ENCODE measurements at places on chromosomes 2 and 18. TPM values are rescaled to one million over a fixed set of nuclear protein-coding genes. Genes with fewer than 3 reads are reported as not detected.

The HOXD12 gene
- polyA plus RNA-seq, result not detected

The LRATD1 gene
- 12.0 TPM for polyA plus RNA-seq

The TACR1 gene
- polyA plus RNA-seq, result 0.21 TPM

The TMEM247 gene
- not detected for polyA plus RNA-seq

The CPS1 gene
- 1.5 TPM for polyA plus RNA-seq

The FABP1 gene
- 0.53 TPM for polyA plus RNA-seq

The MYOM1 gene
- polyA plus RNA-seq, result 679 TPM

The CDH2 gene
- polyA plus RNA-seq, result 3.1 TPM

The TUBB6 gene
- polyA plus RNA-seq, result 317 TPM

The NEB gene
- 1,512 TPM for polyA plus RNA-seq

The SERPINB3 gene
- not detected for polyA plus RNA-seq

The CCDC150 gene
- polyA plus RNA-seq, result 3.2 TPM

The IL36B gene
- polyA plus RNA-seq, result not detected

The CDH19 gene
- polyA plus RNA-seq, result 0.92 TPM

The MAP2 gene
- 6.2 TPM for polyA plus RNA-seq

The MROH2A gene
- not detected for polyA plus RNA-seq

The UGT1A3 gene
- not detected for polyA plus RNA-seq

The CRACDL gene
- polyA plus RNA-seq, result 2.0 TPM

The STAT4 gene
- 1.5 TPM for polyA plus RNA-seq

The ZNF385B gene
- 7.9 TPM for polyA plus RNA-seq

DNA sequence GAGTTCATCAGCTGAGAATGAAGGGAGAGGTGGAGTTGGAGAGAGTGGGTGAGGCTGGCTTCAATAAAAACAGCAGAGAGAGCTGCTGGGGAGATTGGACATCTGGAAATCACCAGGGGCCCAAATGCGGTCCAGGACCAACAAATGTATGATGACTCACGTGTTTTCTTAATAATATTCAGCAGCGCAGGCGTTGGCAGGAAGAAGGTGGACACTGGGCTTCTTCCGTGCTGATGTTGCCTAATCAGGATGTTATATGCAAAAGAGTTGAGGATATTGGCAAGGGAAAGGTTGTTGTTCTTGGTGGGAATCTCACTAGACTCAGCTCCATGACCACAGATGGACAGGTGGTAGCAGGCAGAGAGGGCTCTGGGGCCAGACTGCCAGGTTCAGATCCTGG, 12.8 kb upstream of the PLA2R1 start:
- DNase-seq, result no peak

- DNase-seq, result peak; percentile 66
These were observed at the start of gene TGFBRAP1 for GRCh38 chr2:105329561-105330495. TGFBRAP1 (minus strand) TSS chr2:105329735; CDS start chr2:105308301, 21,434 bp downstream.

DNA sequence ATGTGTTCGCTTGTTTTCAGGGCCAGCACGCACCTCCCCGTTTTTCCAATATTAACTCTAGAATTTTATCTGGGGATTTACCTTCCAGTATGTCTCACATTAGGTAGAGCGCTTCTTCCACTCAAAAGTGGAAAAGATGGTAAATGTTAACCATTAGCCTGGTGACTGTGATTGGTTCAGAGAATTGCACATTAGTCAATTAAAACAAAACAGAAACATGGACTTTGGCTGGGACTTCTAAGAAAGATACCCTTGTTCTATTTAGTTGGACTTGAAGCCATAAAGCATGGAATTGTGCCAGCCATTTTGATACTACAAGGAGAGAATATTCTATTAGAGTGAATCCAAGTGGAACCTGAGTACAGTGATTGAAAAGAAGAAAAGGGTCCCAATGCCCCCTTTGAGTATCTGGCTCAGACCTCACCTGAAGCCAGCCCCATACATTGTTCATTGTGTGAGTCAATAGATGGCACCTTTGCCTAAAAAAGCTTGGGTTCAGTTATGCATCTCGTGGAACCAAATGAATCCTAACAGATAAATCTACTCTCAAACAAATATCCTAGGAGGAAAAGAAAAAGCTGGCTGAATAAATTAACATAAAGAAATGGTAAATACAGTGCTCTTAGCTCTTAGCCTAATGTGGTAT, 354.3 kb downstream of the IRS1 start:
- no peak for DNase-seq

GRCh38 chr2:189287982-189288521, 108.5 kb upstream of the COL5A2 start:
- peak; percentile 77 for DNase-seq

DNA sequence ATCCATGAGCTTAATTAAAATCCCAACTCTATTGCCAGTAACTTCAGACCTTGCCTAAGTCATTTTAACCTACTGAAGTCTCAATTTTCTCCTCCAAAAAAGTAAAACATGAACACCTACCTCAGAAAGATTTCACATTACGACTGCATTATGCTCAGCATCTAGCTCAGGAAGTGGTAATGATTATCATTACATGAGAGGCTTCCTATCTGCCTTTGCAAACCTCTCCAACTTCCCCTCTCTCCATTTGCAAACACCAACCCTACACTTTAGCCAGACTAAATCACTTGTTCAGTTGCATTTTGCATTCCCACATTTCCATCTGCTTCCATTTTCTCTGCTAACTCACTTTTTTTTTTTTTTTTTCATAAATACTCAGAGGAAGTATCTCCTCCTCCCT, 6.8 kb downstream of the SLC38A11 start:
- no peak for DNase-seq

GRCh38 chr2:174263997-174264396, 15.7 kb upstream of the OLA1 start:
- no peak for DNase-seq

- no peak for DNase-seq
These were observed 137.0 kb downstream of the LRP2 start for GRCh38 chr2:169225233-169225750.

- no peak for DNase-seq
These were observed 51.4 kb downstream of the ZFP36L2 start for GRCh38 chr2:43175020-43175441.

GRCh38 chr2:240556553-240557100, 1.2 kb downstream of the ANKMY1 start:
- no peak for DNase-seq

DNA sequence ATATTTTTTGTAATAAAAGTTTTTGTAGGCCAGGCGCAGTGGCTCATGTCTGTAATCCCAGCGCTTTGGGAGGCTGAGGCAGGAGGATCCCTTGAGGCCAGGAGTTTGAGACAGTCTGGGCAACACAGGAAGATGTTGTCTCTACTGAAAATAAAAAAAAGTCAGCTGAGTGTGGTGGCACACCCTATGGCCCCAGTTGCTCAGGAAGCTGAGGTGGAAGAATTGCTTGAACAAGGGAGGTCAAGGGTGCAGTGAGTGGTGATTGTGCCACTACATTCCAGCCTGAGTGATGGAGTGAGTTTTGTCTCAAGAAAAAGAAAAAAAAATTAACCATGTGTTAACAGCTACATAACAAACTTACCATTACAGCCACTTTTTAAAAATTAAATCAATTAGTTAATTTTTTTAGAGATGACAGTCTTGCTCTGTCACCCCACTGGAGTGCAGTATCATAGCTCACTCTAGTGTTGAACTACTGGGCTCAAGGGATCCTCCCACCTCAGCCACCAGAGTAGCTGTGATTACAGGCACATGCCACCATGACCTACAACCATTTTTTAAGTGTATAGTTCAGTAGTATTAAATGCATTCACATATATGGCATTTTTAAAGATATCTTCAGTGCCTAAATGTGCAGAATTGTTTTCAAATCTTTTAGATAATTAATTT, 67.2 kb upstream of the ACYP2 start:
- DNase-seq, result no peak

- DNase-seq, result no peak
These were observed 7.3 kb downstream of the XRCC5 start for GRCh38 chr2:216116418-216116817.

DNA sequence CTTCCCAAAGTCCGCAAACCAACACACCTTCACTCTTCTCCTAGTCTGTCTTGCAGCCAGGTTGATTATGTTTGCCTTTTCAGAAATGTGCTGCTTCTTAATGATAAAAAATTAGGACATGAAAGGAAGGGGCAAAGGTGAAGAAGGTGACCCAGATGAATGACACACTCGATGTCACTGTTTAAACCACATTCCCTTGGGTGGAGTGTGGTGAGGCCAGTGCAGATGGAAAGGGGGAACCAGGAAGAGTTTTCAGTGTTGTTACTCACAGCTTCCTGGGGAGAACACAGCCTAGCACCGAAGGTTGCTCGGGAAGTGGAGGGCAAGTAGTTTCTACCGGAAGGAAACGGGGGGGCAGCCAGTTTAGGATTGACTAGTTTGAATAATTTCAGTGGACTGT, 57.2 kb upstream of the BOD1L2 start:
- DNase-seq, result no peak

DNA sequence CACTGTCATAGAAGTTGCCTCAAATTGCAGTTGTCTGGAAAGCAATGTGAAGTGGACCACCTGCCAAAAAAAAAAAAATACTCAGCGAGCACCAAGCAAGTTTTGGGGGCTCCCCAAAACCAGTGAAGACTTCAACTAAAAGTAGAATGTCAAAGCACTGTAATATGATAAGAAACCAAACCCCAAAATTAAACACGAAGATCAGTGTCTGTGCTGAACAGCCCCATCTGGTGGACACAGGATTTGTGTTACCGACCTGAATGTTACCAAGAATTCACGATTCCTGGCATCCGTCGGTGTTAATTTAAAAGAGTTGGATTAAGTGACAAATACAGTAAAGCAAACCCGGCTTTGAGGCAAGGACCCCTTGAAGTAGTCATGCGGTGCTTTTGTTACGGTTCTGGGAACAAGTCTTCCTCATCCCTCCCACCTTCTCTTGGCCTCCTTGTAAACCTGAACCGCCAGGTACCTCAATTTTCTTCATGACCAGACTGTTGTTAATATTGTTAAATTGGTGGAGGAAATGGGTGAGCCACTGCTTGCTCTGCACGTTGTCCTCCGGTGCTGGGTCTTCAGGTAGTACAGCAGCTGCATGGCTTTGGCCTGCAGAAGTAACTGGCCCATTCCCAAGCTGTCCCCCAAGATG, 31.3 kb upstream of the SSB start:
- DNase-seq, result peak; percentile 62

GRCh38 chr2:26640331-26640745, 828 bp downstream of the CIB4 start:
- no peak for DNase-seq

DNA sequence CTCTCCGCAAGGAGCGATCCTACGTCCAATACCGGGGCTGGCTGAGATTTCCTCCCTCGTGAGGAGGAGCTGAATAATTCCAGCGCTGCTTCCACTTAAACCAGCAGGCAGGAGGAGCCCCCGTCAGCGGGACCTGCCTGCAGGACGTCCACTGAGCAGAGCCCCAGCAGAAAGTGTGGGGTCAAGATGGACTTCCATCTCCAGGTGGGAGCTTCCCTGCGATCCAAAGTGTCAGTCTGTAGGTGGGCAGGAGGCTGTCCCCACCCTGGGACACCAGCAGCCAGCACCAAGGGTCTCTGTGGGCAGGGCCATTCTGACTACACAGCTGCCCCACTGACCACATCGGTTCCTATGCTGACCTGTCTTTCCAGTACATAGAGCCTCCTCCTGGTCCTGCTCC, 462 bp upstream of the OTOS start:
- no peak for DNase-seq

DNA sequence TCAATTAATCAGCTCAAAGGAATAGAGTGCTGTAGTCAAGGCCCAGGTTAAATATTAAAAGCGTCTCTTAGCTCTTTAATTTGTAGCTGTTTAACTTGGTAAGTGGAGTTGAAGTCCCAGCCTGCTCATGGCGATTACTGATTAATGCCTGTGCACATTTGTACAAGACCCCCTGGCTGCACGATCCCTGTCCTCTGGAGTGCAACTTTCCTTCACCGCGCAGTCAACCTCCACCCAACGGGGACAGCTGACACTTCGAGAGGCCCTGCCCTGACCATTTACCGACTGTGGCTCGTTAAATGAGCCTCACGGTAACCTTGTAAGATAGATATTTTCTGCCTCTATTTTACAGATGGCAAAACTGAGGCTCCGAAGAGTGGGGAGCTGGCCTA, 5.5 kb upstream of the CYS1 start:
- DNase-seq, result no peak

- no peak for DNase-seq
These were observed 93.8 kb upstream of the COPS8 start for GRCh38 chr2:236991874-236992273.

DNA sequence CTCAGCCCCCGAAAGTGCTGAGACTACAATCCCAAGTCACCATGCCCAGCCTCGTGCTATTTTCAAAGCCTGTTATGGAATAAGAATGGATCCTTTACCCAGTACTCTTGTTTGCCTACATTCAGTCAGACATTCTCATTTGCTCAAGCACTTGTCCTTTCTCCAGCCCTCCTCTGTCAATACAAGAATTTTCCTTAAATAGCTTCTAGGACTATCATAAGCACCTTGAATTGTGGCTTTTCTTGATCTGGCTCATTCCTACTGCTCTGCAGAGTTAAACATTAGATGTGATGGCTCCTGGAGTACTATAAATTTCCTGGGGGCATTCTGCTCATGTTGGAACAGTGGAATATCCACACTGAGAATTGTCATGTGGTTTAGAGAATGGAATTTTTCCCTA, 506.1 kb downstream of the ARHGAP15 start:
- DNase-seq, result no peak

- no peak for DNase-seq
These were observed 705.1 kb upstream of the GCFC2 start for GRCh38 chr2:76415821-76416220.

- DNase-seq, result no peak
These were observed 14.6 kb downstream of the TNS1 start for GRCh38 chr2:217988014-217988839.

DNA sequence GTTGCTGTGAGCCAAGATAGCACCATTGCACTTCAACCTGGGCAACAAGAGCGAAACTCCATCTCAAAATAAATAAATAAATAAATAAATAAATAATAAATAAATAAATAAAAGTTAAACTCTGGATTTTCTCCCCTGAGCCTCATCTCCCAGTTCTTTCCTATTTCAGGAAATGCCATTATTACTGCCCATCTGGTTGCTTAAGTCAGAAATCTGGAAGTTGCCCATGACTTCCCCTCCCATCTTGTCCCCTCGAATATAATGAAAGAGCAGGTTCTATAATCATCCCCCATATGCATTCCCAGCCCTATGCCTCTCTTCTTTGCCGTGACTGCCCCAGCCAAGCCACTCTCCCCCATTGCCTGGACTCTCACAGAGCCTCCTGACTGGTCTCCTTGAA, 4.2 kb upstream of the PSD4 start:
- DNase-seq, result no peak

DNA sequence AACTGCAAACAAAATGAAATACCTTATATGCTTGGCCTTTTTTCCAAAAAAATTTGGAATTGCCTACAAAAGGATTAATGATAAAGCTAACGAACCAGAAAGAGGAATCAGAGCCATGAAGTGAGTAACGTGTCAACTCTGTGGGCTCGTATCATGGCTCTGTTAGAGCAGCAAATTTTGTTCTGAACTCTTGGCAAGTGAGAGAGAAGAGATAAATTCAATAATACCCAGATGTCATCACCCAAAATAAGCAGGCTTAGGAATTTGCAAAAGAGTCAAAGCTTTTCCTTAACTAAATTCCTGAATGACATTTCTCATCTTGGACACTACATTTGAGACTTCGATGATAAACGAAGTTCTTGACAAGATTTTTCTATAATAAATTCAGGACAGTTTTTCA, 4.4 kb downstream of the TXNDC2 start:
- DNase-seq, result no peak

- DNase-seq, result no peak
These were observed 18.1 kb downstream of the ABHD3 start for GRCh38 chr18:21686282-21687105.

GRCh38 chr2:182891611-182892010, 25.2 kb upstream of the FRZB start:
- no peak for DNase-seq

GRCh38 chr2:136098441-136098840, 19.5 kb downstream of the CXCR4 start:
- DNase-seq, result no peak

- DNase-seq, result no peak
These were observed 5.7 kb downstream of the ITGB6 start for GRCh38 chr2:160194351-160194750.
